Transverse colon (tissue), 4 donors: ENCODE measurements at places on chromosomes 3 and 15.

DNA sequence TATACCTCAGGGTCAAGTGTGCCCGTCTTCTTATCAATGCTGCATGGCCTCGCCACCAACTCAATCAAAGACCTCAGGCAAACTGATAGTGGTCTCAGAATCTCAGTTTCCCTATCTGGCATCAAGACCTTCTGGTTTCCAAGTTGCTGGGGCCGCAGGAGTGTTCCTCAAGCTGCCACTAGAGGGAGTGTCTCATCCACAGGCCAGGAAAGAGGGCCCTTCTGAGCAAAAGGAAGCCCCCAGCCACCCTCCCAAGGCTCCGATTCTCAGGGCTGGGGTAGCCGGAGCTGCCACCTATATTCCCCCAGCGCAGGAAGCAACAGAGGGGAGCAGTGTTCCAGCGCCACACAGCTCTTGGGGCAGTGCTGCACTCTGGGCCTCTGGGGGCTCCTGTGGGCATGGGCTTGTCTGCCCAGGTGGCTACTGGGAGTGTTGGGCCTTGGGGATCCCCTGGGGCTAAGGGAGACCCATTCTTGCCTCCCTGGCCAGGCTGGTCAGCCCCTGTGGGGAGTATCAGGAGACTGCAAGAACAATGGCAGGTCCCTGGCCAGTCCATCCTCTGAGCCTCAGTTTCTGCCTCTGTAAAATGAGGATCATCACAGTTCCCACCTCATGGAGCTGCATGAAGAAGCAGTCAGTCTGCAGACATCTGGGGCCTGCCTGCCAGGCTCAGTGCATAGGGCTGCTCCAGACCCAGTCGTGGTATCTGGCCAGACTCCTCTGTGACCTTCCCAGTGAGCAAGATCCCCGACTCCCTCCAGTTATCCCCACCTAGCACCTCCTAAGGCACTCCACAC is 23.4 kb upstream of the SEC13 start:
- DNase-seq: peak; percentile 37

GRCh38 chr3:139310474-139310933 is 33.3 kb upstream of the MRPS22 start:
- no peak for DNase-seq

GRCh38 chr3:122938783-122939425 is 88.7 kb downstream of the SEMA5B start:
- DNase-seq: no peak

DNA sequence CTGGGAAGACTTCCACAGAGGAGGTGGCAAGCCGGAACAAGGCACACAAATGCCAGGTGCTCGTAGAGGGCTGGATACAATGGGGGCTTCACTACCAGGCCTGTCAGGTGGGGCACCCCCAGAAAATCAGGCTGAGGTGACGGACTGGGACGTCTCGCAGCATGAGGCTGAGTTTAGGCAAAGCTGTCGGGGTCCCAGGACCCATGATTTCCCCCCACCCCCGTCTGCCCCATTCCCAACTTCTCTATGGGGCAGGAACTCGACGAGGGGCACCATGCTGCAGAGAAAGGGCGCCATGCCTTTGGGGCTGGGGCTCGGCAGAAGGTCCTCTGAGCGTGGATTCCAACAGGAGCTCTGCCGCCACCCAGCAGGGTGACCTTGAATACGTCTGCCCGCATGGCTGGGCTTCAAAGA is 65.7 kb upstream of the HES1 start:
- no peak for DNase-seq

DNA sequence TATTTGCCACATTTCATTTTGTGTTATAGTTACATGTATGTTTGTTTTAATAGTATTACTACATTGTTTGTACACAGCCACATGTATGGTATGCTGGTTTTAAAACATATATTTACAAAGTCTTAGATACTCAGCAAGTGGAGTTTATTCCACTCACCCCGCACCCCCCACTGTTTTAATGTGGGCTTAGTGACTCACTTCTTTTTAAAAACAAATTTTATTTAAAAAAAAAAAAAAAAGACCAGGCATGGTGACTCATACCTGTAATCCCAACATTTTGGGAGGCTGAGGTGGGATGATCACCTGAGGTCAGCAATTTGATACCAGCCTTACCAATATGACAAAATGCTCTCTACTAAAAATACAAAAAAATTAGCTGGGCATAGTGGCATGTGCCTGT is 26.9 kb upstream of the TJP1 start:
- DNase-seq: no peak

DNA sequence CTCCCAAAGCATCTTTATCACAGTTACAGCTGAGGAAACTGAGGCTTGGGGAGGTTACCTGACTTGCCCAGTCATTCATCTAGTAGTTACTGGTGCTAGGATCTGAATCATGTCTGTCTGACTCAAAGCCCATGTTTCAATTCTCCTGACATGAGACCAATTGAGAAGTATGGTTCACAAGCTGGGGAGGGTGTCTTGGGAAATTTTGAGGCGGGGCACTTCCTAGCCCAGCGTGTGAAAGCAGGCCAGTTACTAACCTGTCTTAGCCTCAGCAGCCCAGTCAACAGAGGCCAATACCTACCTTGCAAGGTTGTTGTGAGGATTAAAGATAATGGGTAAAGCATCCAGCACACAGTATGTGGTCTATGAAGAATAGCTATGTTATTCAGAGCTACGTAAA is 37.0 kb downstream of the CLDN18 start:
- no peak for DNase-seq
